8988T (cell line): ENCODE measurements at places on chromosomes 1 and 21.

- DNase-seq: no peak
Observed at GRCh38 chr21:37226041-37226920, 40.9 kb downstream of the VPS26C start.

DNA sequence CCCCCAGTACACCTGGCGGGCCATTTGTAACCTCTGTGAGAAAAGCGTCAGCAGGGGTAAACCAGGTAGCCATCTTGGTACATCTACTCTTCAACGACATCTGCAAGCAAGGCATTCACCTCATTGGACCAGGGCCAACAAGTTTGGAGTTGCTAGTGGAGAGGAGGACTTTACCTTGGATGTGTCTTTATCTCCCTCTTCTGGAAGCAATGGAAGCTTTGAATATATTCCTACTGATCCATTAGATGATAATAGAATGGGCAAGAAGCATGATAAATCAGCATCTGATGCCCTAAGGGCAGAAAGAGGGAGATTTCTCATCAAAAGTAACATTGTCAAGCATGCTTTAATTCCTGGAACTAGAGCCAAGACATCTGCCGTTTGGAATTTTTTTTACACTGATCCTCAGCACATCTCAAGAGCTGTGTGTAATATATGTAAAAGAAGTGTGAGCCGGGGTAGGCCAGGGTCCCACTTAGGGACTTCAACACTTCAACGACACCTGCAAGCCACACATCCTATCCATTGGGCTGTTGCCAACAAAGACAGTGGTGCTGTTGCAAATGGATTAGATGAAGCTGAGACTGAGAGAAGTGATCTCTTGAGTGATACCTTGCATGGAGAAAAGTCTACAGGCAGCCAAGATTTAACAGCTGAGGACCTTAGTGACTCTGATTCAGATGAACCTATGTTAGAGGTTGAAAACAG lies 2.7 kb downstream of the ZBED6 start:
- DNase-seq: no peak

DNA sequence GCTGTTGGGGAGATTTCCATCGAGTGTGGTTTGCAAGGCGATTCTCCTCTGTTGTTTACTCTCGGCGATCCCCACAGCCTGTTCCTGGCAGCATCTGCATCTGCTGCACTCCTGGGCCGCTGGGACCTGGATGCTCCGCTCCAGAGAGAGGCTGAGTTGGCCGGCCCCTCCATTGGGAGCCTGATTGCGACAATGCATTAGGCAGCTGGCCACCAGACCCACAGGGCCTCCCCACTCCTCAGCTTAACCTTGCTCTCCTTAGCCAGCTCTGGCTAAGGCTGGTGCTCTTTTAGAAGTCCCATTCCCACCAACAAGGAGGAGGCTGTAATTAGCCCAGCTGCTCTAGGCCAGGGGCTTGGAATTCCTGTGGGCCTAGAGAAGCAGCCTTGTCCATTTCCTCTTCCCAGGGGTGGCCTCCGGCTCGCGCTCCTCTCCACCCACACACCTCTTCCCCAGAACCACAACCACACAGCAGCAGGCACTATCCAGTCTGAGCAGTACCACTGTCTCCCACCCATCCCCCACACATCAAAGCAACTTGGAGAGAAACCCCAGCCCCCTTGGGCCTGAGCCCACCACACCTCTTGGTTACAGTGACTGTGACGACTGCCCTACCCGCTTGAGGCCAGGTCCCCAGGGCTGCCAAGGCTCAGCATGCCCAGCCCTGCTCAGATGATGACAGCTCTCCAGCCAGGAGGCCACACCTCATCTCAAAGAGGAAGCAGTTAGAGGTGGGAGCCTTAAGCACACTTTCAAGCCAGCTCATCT lies 193.8 kb upstream of the EDN2 start:
- no peak for DNase-seq

GRCh38 chr21:21929789-21930188 lies 931.6 kb downstream of the NCAM2 start:
- no peak for DNase-seq

DNA sequence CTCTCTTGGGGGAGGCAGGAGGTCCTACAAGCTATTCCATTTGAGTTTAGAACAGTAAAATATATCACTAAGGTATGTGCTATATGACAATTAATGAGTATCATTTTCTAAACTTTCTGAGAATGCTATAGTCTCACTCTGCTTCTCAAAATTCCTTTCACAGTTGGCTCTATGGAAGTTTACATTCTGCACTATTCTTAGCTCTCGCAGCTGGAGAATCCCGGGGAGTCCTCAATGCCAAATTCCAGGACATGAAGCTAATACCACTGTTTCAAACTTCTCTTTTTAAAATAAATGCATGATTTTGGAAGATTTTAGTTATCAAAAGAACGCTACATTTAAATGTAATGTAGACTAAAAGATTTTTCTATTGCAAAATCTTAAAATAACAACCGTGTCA lies 22.4 kb upstream of the PALMD start:
- DNase-seq: no peak

DNA sequence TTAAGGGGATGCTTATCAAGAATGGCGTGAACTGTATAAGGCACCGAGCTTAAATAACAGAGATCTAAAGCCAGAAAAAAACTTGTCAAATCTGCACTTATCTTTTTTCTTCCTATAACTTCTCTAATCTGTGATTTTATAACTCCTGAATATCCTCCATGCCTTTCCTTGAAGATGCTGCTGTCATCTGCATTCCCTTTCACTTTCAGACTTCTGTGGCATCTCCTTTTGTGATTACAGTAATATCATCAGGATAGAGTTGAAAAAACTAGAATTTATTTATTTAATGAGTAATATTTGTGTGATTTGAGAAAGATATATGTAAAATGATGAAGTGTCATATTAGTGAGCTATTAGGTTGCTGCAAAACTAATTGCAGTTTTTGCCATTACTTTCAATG lies 357.8 kb upstream of the PTBP2 start:
- no peak for DNase-seq

DNA sequence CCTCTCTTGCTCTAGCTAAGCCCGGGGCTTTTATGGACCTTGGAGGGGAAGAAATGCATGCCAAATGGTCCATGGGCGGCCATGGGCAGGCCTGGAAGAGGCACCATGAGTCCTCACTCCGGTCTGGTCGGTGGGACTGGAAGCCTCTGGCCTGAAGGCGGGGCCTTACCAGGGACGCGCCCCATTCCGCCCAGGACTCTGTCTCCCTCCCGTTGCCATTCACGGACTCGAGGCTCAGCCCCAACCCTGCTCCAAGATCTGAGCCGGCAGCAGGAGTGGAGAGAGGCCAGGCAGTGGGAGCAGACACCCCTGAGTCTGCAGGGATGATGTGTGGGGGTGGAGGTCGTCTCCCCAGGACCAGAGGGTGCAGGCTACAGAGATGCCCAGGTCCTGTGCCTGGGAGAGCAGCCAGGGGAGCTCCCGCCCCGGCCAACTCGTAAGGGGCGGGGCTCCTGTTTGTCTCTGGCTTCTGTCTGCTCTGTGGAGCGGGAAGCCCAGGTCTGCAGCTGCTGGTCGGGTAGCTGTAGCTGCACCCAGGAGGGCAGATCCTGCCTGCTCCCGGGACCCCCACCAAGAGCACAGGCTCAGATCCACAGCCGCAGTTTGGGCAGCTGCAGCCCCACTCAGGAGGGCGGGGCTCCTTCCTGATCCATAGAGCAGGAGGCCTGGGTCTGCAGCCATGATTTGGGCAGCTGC lies 8.3 kb upstream of the KANK4 start:
- DNase-seq: no peak

DNA sequence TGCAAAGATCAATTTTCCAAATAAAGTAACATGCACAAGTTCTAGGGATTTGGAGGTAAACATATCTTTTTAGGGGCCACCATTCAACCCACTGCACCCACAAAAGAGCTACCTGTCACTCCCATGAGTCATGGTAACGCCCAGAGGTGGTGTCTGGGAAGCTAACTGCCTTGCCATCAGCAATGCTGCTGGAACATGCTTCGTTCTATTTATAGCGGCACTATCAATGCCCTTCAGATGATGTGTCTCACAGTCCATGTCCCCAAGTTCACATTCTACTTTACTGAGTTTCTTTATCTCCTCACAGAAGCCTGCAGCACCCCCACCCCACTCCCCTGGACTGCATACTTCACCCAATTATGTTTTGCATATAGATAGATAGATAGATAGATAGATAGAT lies 95.4 kb downstream of the LPAR3 start:
- DNase-seq: no peak
